ENCODE measurements at places on chromosomes 3 and 15.

- DNase-seq: peak; percentile 33
These were observed 37.8 kb upstream of the IL20RB start for GRCh38 chr3:136919799-136920580.

DNA sequence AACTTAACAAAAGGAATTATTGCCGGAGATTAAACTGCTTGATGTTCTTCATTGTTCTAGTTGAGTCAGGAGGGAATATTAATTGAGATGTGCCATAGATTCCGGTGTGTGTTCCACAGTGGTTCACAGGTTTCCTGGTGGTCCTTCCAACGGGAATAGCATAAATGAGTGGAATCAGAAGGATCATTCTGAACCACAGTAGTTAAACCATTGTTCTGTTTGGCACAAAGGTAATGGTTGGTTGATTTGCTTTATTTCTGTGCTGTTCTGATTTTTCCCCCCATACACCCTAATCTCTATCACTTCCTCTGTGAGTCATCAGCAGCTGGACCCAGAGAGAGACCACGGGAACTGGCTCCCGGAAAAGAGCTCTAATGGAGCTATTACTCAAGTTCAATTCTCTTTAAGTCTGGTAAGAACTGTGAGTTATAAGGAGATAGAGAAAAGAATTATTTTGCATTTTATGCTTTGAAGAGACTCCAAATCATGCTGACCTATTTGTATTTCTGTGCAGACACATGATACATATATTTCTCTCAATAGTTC lies 627.2 kb downstream of the ZIC1 start:
- DNase-seq: no peak

GRCh38 chr3:35927441-35927840 lies 288.1 kb downstream of the ARPP21 start:
- DNase-seq: no peak

DNA sequence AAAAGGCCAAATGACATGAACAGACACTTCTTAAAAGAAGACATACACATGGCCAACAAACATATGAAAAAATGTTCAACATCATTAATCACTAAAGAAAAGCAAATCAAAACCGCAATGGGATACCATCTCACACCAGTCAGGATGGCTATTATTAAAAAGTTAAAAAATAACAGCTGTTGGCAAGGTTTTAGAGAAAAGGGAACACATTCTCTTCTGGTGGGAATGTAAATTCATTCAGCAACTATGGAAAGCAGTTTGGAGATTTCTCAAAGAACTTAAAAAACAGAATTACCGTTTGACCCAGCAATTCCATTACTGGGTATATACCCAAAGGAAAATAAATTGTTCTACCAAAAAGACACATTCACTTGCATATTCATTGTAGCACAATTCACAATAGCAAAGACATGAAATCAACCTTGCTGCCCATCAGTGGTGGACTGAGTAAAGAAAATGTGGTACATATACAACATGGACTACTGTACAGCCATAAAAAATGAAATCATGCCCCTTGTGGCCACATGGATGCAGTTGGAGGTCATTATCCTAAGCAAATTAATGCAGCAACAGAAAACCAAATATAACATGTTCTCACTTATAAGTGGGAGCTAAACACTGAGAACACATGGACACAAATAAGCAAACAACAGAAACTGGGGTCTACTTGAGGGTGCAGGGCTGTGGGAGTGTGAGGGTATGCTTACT lies 190.7 kb upstream of the MCTP2 start:
- no peak for DNase-seq

DNA sequence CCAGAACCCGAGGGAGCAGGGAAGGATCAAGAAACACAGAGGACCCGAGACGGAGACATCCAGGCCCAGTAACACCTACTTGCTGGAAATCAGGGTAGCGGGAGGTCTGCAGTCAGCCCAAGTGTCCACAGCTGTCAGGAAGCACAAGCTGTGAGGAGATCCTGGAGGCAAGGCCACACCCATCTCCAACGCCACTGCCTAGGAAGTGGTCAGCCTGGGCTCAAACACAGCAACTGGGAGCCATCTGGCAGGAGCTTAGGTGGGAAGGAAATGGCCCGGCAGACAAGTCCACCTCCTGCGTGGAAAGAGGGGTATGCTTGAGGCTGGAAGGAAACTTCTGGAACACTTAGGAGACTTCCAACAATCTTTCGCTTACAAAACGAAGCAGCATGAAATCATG lies 407.1 kb downstream of the VPS13C start:
- no peak for DNase-seq

GRCh38 chr15:40151991-40152390 lies 8.9 kb upstream of the BUB1B start:
- no peak for DNase-seq

- peak; percentile 4 for DNase-seq
These were observed 48.8 kb downstream of the EPHA6 start for GRCh38 chr3:96863129-96863740.

DNA sequence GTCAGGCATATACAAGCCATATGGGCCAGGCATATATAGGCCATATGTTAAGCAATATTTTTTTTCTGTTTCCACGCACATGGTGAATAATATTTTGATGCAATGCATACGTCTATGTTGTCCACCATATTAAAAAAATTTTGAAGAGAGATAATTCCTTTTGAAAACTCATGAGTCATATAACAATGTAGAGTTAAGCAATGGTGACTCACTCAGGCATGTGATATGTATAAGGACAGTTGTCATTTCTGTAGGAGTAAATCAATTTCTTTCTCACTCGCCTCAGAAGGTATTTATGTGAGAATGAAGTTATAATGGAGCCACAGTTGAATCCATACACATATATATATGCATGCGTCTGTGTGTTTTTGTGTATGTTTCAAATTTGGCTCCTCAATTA lies 272.6 kb downstream of the EPHA3 start:
- no peak for DNase-seq

GRCh38 chr3:23256741-23257435 lies 53.8 kb downstream of the UBE2E2 start:
- DNase-seq: no peak

DNA sequence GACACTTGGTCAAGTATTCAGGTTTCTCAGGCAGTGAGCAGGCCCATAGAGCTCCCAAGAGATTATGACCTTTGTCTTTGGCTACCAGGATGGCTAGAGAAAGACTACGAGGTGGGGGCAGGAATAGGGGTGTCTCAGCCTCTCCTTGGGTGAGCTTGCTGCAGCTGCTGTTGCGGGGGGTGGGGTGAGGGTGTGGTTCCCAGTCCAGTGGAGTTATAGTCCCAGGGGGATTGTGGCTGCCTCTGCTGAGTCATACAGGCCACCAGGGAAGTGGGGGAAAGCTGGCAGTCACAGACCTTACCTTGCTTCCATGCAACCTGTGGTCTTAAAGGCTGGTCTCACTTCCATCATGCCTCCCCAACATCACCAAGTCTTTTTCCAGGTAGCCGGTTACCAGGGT lies 31.7 kb downstream of the ATP2C1 start:
- no peak for DNase-seq

DNA sequence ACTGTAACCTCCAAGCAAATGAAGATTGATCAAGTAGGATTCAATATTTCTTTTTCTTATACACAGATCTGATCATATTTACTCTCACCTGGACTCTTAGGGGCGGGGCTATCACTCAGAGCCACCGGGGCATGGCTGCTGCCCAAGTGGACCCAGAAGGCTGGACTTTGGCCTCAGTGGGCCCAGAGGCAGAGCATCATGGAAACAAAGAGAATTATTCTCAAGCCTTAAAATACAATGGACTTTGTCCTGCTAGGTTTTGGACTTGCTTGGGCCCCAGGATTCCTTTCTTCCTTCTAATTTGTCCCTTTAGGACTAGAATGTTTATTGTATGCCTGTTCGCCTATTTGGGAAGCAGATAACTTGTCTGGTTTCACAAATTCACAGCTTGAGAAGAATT lies 85.1 kb downstream of the SUCLG2 start:
- no peak for DNase-seq

GRCh38 chr3:125403789-125404188 lies 28.7 kb upstream of the ZNF148 start:
- DNase-seq: no peak

- no peak for DNase-seq
These were observed 11.2 kb upstream of the RAD18 start for GRCh38 chr3:8974458-8974857.

- no peak for DNase-seq
These were observed 196.1 kb upstream of the P2RY1 start for GRCh38 chr3:152638707-152639450.

DNA sequence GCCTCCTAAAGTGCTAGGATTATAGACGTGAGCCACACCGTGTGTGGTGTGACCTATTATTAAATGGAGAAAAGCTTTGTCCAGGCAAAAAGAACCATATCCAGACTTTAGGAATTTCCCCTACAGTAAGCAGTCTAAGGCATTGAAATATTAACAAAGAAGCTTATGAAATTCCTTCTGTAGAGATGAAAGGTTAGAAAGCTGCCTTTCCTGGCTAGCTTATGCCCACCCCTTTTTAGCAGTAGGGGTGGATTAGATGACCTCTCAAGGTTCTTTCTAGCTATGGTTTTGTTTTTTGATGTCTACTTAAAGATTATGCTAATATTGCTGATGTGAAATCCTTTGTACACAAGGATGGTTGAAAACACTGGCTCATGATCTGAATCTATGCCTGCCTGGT lies 13.9 kb downstream of the OXSM start:
- no peak for DNase-seq

DNA sequence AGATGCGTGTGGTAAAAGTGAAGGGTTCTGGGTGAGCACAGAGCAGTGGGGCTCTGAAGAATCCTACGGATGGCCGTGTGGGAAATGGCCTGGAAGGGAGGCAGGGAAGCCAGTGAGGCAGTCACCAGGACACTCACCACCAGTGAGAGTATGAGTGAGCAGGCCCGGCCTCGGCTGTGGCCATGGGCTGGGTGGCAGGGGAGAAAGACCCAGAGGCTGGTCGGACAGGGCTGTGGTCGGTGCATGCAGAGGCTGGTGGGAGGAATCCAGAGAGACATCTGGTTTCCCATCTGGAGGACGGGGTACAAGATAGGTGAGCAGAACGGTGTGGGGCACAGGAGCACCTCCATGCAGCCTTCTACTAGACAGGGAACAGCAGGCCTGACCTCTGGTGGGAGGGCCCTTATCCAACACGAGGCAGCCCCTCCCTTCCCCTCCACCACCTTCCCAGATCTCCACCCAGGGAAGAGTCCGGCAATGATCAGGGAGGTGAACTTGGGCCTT lies 10.1 kb downstream of the PCSK6 start:
- no peak for DNase-seq

DNA sequence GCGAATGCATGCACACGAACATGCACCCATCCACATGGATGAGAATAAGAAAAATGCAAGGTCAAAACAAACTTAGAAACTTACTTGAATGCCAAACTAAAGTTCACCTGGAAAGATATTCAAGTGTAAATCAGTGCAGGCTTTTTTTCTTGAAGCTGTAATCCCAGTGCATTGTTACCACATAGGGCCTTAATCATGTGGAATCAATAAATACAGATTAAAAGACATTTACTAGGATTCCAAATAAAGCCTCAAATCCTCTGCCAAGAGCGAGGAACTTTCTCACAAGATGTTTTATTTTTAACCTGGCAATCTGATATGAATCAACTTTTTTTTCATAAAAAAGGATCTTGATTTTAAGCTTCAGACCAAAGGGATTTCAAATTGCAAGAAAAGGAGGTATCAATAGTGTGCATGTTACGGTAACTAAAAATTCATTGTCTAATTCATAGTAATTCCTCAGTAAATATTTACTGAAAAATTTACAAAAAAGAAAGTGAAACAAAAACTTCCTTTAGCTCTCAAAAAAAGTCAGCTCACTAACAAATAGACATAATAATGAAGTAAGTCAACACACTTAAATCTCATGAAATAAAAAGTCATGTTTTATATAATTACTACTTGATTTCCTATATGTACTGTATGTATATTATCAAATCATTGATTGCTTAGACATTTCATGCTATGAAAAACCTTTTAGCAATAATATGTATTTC lies 978.6 kb downstream of the PLOD2 start:
- no peak for DNase-seq

- no peak for DNase-seq
These were observed 161.5 kb upstream of the MB21D2 start for GRCh38 chr3:193078996-193079753.

- DNase-seq: peak; percentile 54
These were observed at the start of gene CDCP1 for GRCh38 chr3:45145681-45146614. Gene CDCP1, minus strand, starts transcription at chr3:45146378. Its CDS starts 91 bp downstream, at chr3:45146287.

- no peak for DNase-seq
These were observed 40.6 kb downstream of the ITPR1 start for GRCh38 chr3:4533489-4534443.

DNA sequence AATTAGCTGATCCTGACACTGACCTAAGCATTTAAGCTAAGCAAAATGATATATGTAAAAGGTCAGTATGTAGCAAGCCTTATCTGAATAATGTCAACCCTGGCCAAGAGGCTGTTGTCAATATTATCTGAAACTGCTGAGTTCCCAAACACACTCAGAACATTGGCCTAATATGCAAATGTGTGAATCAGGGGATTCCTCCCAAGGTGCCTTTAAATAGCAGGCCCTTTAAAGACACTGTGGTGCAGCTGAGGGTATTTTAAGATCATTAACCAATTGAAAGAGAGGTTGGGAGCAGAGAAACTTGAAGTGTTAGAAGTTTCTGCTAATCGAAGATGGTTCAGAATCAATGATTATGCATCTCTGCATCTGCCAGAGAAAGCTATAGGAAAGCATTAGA lies 207.0 kb downstream of the NTRK3 start:
- DNase-seq: peak; percentile 18

DNA sequence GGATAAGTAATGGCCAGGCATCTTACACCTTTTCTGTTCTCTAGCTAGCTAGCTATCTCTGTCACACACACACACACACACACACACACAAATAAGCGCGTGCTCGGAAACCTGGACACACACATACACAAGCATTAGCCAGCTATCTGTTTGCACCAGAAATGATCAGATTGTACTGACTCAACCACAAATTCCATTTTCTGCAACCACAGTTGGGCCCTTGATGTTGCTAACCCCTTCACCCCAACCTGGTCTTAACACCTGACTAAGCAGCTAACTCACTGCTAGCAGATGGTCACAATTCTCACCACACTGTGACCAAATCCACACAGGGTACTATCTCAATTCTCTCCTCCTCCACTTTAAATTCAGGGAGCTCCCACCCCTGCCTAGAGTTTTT lies 183.0 kb upstream of the THBS1 start:
- no peak for DNase-seq

- DNase-seq: no peak
These were observed 289.7 kb upstream of the TPM1 start for GRCh38 chr15:62752657-62753517.

- DNase-seq: no peak
These were observed 130.8 kb upstream of the PRR20G start for GRCh38 chr3:127418560-127419147.

- no peak for DNase-seq
These were observed 75.2 kb downstream of the GADL1 start for GRCh38 chr3:30819067-30819798.

- no peak for DNase-seq
These were observed 29.3 kb downstream of the EPHA6 start for GRCh38 chr3:96843505-96844203.

- no peak for DNase-seq
These were observed 68.0 kb upstream of the BOC start for GRCh38 chr3:113143353-113143752.

Measured in GM20000 (cell line).